Suppressor macrophage treated with lipopolysaccharide for 1 hour (primary cell): ENCODE measurements at places on chromosomes 6 and 20.

- no peak for DNase-seq
These were observed 98.7 kb downstream of the ADGRG6 start for GRCh38 chr6:142400495-142400894.

- no peak for DNase-seq
These were observed 268.4 kb downstream of the SMOC2 start for GRCh38 chr6:168709390-168709789.

DNA sequence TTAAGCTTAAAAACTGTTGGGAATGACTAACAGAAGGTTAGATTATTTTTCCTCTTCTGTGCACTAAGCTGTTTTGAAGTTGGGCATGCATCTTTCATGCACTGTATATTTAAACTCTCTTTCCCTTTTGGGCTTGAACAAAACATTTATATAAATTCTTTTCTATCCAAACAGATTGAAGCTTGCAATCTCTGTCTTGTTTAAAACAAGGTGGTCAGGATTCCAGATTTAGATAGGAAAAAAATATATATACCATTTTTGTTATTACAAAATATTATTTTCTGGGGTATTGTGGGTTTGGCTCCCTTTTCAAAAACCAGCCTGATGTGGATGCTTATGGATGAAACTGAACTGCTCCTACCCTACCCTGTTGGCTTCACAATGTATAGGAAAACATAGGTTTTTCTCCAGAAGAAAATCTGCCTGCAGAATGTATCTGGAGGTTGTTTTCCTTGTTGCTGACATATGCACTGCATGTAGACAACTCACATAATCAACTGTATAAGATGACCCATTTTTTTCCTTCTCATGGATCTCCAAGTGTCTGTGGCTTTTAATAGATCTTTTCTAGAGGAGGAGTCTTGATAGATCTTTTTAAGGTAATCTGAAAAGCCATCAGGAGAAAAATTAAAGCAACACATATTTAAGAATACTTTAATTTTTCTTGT lies 146.3 kb downstream of the PRL start:
- no peak for DNase-seq

DNA sequence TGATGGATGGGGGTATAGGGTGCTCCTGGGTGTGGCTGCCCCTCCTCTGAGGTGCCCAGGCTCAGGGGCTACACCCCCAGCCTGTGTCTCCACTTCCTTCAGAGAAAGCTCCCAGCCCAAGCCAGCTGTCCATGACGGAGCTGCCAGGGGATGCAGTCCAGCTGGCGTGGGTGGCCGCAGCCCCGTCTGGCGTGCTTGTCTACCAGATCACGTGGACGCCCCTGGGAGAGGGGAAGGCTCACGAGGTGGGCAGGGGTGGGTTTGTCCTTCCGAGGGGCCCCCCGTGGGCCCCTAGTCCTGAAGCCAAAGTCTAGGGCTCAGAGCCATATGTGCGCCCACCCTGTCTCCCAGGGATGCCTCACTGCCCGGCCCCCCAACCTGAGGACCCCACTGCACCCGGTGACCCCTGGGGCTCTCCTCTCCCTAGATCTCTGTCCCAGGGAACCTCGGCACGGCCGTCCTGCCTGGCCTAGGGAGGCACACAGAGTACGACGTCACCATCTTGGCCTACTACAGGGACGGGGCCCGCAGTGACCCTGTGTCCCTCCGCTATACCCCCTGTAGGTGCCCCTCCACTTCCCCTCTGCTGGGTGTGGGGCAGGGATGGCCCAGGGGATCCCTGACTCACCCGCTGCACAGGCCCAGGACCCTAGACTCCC lies 19.8 kb downstream of the COL20A1 start:
- DNase-seq = no peak

- DNase-seq = no peak
These were observed 266.1 kb upstream of the RNF24 start for GRCh38 chr20:4281258-4282055.

- DNase-seq = no peak
These were observed 82.1 kb downstream of the PREP start for GRCh38 chr6:105320765-105321164.

DNA sequence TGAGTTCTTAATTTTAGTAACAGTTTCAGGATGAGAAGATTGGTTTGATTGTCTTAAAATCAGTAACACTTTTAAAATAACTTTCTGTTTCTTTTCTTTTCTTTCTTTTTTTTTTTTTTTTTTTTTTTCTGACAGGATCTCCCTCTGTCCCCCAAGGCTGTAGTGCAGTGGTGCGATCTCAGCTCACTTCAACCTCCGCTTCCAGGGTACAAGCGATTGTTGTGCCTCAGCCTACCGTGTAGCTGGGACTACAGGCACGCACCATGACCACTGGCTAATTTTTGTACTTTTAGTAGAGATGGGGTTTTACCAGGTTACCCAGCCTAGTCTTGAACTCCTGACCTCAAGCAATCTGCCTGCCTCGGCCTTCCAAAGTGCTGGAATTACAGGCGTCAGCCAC lies 33.7 kb upstream of the KCNQ5 start:
- DNase-seq = no peak

DNA sequence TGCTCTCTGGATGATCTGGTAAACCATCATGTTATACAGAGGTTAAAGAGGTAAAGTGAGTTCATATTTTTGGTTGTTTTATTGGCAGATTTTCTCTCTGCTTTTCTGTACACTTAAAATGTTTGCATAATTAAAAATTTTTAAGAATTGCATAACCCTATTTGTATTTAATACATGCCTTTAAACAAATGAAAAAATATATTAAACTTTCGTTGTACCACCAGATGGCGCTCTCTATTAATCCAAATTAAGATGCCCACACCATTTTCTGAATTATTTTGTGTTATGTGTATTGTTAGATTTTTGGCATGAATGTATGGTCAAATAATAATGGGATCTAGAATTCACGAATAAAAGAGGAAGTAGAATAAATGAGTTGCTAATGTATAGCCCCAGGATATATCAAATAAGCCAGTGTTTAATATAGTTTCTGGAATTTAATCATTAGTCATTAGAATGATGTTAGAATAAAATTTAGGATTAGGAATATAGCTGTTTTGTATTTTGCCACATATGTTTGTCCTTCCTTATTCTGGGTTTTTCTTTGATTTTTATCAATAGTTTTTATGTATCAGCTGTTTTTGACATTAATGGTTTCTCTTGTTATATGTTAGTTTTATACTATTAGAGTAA lies 38.9 kb downstream of the SMAP1 start:
- peak; percentile 77 for DNase-seq

DNA sequence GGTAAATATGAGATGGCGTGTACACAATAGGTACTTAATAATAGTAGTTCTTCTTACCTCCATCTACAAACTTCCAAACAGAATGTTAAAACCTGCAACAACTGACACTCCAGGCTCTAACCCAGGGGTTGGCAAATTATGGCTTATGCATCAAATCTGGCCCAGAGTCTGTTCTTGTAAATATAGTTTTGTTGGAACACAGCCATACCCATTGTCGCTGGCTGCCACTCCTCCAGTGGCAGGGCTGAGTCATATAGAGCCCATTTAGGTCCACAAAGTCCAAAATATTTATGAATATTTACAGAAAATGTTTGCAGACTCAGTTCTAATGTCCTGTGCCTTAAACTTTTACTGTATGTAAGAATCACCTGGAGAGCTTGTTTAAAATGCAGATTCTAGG lies 69.9 kb upstream of the BTBD3 start:
- DNase-seq = no peak

DNA sequence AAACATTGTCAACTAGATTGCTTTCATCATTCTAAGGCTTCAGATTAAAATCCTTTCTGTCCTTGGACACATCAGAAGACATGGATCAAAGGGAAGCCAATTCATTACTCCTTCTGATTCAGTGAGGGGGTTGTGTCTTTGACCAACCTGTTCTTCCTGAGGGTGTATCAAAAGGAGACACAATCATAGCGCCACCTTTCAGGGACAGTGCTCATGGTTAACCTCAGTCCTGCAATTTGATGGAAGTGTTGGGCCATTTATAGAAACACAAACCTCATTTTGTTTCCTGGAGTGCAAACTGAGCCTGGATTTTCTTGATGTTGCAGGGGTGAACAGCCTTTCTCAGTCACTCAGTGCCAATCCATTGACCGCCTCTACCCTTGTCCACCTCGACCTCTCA lies 163.9 kb upstream of the SCGN start:
- DNase-seq = no peak

DNA sequence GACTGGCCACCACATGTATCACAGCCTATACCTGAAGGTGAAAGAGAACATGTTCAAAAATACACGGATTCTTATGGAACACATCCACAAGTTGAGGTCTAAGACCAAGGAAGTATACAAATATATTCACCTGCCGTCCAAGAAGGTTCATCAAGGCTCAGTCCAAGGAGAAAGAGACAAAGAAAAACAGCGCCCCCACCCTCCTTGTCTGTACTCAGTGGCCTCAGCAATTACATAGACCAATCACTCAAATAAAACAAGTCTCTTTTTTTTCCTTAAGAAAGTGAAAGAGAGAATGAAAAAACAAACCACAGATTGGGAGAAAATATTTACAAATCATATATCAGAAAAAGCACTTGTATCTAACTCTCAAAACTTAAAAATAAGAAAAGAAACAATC lies 19.5 kb downstream of the CPXM1 start:
- no peak for DNase-seq

- DNase-seq = no peak
These were observed 166.1 kb upstream of the CST7 start for GRCh38 chr20:24782801-24783630.

DNA sequence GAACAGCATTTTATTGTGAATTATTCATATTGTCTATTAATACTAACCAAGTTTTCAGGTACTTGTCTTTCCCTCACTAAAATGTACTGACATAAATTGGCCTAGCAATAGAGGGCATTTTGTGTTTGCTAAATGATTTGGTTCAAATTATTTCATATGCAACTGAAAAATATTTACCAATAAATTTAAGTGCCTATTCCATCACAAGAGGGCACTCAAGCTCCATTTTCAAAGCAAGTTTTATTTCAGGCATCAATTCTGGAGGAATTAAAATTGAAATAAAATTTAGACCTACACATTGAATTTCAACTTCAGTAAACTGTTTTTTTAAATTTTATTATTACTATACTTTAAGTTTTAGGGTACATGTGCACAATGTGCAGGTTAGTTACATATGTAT lies 114.3 kb upstream of the SYNCRIP start:
- DNase-seq = peak; percentile 7

GRCh38 chr6:36441307-36441894 lies 1.3 kb downstream of the PXT1 start:
- peak; percentile 98 for DNase-seq

DNA sequence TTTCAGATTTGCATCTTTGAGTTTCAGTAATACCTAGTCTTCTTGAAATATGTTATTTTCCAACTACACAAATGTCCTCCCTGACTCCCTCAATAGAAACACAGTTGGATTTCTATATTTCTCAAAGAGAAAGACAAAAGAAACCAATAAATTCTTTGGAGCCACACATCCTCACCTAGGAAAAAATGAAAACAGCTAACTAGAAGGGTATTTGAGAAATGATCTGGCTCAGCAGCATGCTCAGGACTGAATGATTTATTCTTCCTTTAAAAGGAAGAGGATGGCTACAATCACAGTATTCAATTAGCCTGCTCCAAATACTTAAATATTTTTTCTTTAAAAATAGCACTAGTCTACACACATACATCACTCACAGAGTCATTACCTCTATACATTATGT lies 196.4 kb upstream of the TENT5A start:
- no peak for DNase-seq

- no peak for DNase-seq
These were observed 14.3 kb upstream of the LAMA4 start for GRCh38 chr6:112268654-112269053.

DNA sequence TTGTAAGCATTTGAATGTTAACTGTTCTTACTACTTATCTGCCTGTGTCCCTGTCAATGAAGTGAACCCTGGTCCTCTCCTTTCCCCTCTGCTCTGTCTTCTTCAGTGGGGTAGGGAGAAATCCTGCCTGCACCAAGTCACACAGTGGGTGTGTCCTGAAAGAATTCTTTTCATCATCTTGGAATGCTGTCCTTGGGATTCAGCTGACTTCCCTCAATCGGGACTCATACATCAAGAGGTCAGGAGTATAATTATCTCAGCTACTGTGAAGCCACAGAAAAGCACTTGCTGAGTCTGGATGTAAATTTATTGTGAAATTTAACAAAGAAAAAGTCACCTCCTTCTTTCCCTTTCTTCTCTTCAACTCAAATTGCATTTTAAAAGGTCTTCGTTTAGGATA lies 328.5 kb downstream of the SOX4 start:
- no peak for DNase-seq

DNA sequence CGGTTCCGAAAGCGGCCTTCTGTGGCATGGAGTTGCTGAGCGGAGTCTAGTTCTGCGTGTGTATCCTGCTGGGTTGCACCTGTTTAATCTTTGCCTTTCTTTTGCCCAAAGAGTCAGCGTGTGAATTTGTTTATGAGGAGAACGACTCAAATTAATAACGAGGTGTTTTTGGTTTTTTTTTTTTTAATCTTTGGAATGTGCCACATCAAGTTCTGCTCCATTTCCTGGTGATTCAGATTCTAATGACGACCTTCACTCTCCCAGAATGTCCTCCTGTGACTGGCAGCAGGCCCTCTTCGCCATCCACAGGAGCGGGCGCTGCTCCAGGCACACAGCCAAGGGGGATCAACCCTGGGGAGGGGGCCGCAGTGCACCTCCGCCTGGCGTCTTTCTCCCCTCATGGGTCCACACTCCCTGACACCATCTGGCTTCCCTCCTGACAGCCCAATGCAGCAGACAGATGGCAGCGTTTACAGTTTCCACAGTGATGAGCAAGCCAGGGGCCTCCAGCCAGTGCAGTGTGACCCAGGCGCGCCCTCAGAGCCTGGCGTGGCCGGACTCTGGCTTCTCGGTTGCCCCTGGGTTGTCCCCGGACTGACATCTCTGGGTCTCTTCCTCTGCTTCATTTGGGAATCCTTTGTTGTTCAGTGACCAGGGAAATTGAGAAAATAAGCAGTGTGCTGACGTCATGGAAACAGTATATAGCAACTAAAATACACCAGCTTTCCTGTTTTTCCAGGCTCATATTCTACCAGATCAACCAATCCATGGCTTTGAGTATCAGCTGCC lies 27.5 kb upstream of the AFDN start:
- DNase-seq = no peak

DNA sequence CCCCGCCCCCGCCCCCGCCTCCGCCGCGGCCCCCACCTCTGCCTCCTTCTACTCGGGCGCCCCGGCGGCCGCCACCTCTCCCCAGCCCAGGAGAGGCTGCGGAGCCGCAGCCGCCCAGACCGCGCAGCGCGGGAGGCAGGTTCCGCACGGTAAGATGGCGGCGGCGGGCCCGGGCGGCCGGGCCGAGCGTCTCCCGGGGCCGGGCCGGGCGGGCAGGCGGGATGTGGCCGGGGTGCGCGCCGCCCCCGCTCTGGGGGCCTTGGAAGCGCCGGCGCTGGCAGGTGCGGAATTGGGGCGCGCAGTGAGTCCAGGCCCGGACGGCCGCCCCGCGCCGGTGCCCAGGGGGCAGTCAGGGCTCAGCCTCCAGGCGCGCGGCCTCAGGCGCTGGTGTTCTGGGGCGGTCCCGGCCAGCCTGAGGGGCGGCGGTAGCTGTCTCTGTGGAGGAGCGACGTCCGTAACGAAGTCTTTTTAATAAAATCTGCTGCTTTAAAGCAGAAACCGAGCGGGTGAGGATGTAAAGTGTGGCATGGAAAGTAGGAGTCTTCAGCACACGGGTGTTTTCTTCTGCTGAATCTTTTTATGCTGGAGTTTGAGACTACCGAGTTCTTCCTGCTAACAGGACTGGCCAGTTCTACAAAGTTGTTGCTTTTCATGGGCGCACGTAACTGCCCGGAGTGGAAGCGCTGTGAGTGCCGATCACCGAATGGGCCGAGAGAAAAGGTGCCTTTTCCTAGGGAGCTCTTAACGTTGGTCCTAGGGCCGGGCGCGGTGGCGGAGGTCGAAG lies at the start of gene GID8:
Gene GID8 (plus strand): TSS at position 43 of the 784 bp plus-strand sequence. CDS start 3,356 bp downstream, outside the sequence.
- peak; percentile 83 for DNase-seq

GRCh38 chr6:147397306-147397705 lies 111.2 kb upstream of the SAMD5 start:
- no peak for DNase-seq
